ENCODE measurements at places on chromosomes 5 and 9. TPM values are rescaled to one million over a fixed set of nuclear protein-coding genes. Genes with fewer than 3 reads are reported as not detected.
A peak's percentile ranks its signal among the peaks of the same experiment; 100 is the strongest.

The GDA gene
- total RNA-seq = not detected

The PRUNE2 gene
- total RNA-seq = 0.50 TPM

The PTPRD gene
- total RNA-seq = not detected

The KDM4C gene
- total RNA-seq = 36.4 TPM

GRCh38 chr5:64688965-64689364, 1.3 kb upstream of the SHISAL2B start:
- no peak for DNase-seq
- no peak overlapping the region for H3K27ac ChIP-seq
- H3K36me3 ChIP-seq = no peaks in the 10 kb centered on the region
- H3K4me3 ChIP-seq = no peak overlapping the region

GRCh38 chr5:93421987-93422401, 159.0 kb downstream of the NR2F1-AS1 start:
- H3K27me3 ChIP-seq = no peaks in the 10 kb centered on the region
- no peak overlapping the region for H3K4me3 ChIP-seq
- no peaks in the 10 kb centered on the region for H3K36me3 ChIP-seq
- DNase-seq = no peak
- H3K27ac ChIP-seq = no peak overlapping the region

The ARID3C gene
- 0.14 TPM for total RNA-seq

The ARHGEF39 gene
- total RNA-seq = 10.8 TPM

GRCh38 chr9:137358126-137358525, 56.1 kb upstream of the NRARP start:
- no peaks in the 10 kb centered on the region for H3K27me3 ChIP-seq
- H3K27ac ChIP-seq = no peak overlapping the region
- DNase-seq = no peak
- H3K36me3 ChIP-seq = no peaks in the 10 kb centered on the region
- no peaks in the 10 kb centered on the region for H3K4me1 ChIP-seq

GRCh38 chr9:107971241-107971640, 481.7 kb upstream of the KLF4 start:
- no peak overlapping the region for H3K27ac ChIP-seq
- no peaks in the 10 kb centered on the region for H3K36me3 ChIP-seq
- no peaks in the 10 kb centered on the region for H3K27me3 ChIP-seq
- no peaks in the 10 kb centered on the region for H3K4me1 ChIP-seq
- H3K4me3 ChIP-seq = no peak overlapping the region

The OSMR gene
- total RNA-seq = not detected

DNA sequence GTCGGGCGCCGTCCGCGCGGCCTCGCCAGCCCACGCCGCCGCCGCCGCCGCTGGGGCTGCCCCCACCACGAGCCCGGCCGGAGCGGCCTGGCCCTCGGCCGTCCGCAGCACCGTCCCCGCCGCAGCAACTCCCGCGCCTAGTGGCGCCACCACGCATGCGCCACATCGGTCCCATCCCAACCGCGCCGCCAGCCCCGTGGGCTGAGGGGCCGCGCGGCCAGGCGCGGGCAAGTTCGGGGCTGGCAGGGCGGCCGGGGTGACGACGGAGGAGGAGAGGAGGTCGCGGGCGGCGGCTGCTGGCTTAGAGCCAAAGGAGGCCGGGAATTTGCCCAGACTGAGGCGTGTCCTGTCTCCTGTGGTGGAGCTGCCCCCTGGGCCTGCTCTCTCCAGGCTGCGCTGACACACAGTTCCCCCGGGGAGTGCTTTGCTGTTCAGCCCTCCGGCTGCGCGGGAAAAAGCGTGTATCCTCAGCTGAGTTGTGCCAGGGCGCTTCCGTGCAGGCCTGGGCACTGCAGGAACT, at the start of gene TUSC1:
Gene TUSC1 (minus strand): TSS at position 298 of the 520 bp plus-strand sequence. CDS start 132 bp downstream, at position 166.
- H3K27me3 ChIP-seq = peaks cover 9% of the 10 kb centered on the region
- no peaks in the 10 kb centered on the region for H3K36me3 ChIP-seq
- peak; percentile 61 for DNase-seq
- peak within 1 kb of the TSS; percentile 52 for H3K4me3 ChIP-seq
- H3K4me1 ChIP-seq = no peaks in the 10 kb centered on the region

The MYMK gene
- total RNA-seq = not detected

DNA sequence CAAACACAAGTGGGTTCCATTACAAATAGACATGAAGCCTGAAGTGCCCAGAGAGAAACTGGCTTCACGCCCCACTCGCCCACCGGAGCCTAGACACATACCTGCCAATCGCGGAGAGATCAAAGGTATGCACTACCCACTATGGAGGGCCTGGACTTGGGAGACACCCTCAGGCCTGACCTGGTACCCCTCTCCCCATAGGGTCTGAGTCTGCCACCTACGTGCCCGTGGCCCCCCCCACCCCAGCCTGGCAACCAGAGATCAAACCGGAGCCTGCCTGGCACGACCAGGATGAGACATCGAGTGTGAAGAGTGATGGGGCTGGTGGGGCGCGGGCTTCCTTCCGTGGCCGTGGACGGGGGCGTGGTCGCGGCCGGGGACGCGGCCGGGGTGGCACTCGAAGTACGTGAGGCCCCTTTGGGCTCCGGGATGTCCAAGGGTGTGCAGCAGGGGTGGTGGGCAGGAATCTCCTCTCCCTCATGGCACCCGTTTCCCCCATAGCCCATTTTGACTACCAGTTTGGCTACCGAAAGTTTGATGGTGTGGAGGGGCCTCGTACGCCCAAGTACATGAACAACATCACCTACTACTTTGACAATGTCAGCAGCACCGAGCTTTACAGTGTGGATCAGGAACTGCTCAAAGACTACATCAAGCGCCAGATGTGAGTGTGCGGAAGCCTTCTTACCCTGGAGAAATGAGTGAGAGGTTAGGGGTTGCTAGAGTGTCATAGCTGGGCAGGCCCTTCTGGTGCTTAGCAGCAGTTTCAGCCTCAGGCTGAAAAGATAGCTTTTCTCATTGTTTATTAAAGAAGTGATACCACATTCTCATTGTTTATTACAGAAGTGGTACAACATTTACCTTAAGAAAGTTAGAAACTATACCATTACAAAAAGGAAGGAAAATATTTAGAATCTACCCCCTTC, 38.7 kb downstream of the LARP1 start:
- no peaks in the 10 kb centered on the region for H3K27me3 ChIP-seq
- no peak for DNase-seq
- H3K4me3 ChIP-seq = no peak overlapping the region
- H3K4me1 ChIP-seq = peaks cover 3% of the 10 kb centered on the region

The PCDHGA5 gene
- total RNA-seq = 0.19 TPM

DNA sequence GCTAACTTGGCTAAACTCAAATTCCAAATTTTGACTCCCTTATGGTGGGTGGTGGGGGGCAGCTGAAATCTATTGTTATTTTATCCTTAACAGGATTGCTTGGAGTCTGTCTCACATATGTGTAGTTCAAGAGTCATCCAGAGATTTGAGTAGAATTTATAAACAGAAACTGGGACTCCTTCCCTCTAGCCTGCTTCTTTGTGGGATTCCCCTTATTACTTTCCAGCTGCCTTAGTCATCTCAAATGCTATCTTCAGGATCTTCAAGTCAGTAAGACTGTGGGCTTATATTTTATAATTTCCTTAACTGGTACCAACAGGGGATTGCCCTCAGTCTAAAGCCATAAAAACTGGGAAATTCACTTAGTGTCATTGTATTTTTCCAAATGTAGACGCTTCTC, 55.5 kb downstream of the NNT start:
- H3K36me3 ChIP-seq = peaks cover 57% of the 10 kb centered on the region
- no peaks in the 10 kb centered on the region for H3K27me3 ChIP-seq
- H3K4me1 ChIP-seq = peaks cover 2% of the 10 kb centered on the region
- no peak for DNase-seq

DNA sequence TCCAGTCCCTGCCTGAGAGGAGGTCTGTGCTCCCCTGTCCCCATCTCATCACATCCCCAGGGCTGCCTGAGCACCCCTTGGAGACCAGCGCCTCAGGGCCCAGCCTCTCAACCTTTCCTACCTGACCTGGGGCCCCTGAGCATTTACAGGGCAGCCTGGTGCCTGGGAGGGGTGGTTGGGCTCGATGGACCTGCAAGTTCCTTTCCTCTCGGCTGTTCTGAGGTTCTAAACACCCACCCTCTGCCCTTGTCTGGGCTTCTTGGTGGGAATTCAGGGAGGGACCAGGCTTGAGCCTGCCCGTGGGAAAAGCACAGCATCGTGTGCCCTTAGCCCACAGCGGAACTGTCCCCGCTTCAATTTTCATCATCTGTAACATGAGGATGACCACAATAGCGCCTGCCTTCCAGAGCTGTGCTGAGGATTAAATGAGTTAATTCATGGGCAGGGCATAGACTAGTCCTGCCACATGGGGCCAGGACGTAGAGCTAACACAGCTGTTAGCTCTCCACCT, 91.0 kb upstream of the SH3PXD2B start:
- no peaks in the 10 kb centered on the region for H3K27me3 ChIP-seq
- no peak overlapping the region for H3K4me3 ChIP-seq
- DNase-seq = no peak
- no peaks in the 10 kb centered on the region for H3K36me3 ChIP-seq
- no peaks in the 10 kb centered on the region for H3K4me1 ChIP-seq

DNA sequence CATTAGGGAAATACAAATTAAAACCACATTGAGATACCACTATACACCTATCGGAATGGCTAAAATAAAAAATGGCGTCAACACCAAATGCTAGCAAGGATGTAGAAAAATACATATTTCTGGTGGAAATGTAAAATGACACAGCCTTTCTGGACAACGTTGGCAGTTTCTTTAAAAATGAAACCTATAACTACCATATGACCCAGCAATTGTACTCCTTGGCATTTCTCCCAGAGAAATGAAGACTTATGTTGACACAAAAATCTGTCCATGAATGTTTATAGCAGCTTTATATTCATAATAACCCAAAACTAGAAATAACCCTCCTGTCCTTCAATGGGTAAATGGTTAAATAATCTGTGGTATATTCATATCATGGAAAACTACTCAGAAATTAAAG, 188.7 kb upstream of the RAD23B start:
- H3K27me3 ChIP-seq = no peaks in the 10 kb centered on the region
- H3K27ac ChIP-seq = no peak overlapping the region
- H3K36me3 ChIP-seq = no peaks in the 10 kb centered on the region

- no peak overlapping the region for H3K27ac ChIP-seq
- H3K27me3 ChIP-seq = no peaks in the 10 kb centered on the region
- H3K4me1 ChIP-seq = no peaks in the 10 kb centered on the region
- no peak for DNase-seq
- no peaks in the 10 kb centered on the region for H3K36me3 ChIP-seq
Measured at GRCh38 chr5:163889369-163889768, 383.9 kb downstream of the MAT2B start.

- H3K27me3 ChIP-seq = peaks cover 3% of the 10 kb centered on the region
- DNase-seq = no peak
- H3K27ac ChIP-seq = peak overlapping the region; percentile 92
- peaks cover 35% of the 10 kb centered on the region for H3K4me1 ChIP-seq
Measured at GRCh38 chr9:132078699-132079356, 839 bp downstream of the MED27 start.

The WDR38 gene
- not detected for total RNA-seq

The SPATA31A3 gene
- total RNA-seq = not detected

The TMED7 gene
- total RNA-seq = 41.9 TPM

DNA sequence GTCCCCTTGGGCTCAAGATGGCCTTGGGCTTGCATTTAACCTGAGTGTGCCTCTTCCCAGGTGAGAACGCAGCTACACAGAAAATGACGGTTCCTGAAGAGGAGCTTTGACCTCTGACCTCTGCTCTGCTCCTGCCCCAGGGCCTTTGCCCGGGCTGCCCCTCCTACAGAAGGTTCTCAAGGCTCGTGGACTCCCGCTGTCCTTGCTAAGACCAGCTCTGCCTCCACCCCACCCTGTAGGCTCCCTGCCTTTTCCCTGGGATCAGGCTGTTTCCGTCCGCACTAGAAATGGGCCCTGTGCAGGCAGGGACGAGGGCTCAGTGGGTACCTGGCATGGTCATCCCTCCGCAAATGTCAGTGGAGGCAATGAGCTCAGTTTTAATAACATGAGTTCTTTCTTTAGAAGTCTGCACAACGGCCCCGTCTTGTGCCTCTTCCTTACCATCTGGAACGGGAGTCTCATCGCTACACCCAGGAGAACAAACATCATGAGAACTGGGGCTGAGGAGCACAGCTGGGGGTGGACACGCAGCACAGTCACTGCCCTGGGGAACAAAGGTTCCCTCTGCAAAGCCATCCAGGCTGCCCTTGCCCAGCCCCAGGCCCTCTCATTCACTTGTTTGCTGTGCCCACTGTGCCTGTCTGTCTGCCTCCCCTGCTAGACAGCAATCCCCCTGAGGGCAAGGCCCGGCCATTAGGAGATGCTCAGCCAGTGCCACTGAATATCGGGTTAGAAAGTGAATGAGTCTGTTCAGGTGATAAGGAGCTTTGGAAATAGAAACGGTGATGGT, 26.7 kb upstream of the LPCAT1 start:
- H3K4me1 ChIP-seq = peaks cover under 1% of the 10 kb centered on the region

DNA sequence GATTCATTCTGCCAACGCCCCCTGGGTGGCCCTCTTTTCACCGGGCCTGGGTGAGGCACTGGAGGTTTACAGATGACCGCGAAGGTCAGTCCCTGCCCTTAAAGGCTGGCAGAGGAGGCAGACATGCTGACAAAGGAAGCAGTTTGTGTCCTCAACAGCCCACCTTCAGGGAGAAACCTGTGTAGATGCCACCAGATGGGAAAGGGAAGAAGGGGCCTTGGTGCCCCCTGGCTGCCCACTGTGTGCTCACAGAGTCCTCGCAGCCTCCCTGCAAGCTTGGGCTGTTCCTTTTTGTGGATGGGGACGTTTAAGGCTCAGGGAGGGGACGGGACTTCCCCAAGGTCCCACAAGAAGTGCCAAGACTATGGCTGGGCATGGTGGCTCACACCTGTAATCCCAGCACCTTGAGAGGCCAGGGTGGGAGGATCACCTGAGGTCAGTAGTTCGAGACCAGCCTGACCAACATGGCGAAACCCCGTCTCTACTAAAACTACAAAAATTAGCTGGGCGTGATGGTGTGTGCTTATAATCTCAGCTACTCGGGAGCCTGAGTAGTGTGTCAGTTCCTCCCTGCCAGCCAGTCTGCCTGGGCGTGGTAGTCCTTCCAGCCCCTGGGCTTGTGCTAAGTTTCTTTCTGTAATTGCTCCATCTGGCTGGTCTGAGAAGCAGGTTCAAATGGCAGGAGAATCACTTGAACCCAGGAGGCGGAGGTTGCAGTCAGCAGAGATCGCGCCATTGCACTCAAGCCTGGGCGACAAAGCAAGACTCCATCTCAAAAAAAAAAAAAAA, 36.2 kb downstream of the NEK6 start:
- no peak for DNase-seq
- H3K4me3 ChIP-seq = no peak overlapping the region
- peaks cover 5% of the 10 kb centered on the region for H3K27me3 ChIP-seq
- no peak overlapping the region for H3K27ac ChIP-seq
- H3K4me1 ChIP-seq = peaks cover 25% of the 10 kb centered on the region

DNA sequence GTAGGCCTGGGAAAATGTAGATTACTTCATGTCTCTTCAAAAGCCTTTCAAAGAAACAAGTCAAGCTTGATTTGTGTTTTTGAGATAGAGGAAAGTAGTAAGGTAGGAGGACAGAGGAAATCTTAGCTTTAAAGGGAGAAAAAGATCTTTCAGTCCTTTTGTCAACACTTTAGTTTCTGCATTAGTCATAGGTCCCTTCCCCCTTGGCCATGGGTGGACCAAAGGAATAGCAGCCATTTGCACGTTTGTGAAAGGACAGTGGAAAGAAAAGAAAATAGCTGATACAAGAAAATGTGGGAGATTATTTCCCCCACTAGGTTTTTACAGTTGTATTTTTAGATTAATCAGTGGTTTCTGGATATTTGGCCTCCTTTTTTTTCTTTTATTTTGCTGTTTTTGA, 121.9 kb upstream of the GRHPR start:
- H3K27me3 ChIP-seq = no peaks in the 10 kb centered on the region
- DNase-seq = no peak
- peak overlapping the region; percentile 64 for H3K27ac ChIP-seq
- peaks cover 34% of the 10 kb centered on the region for H3K36me3 ChIP-seq
- H3K4me1 ChIP-seq = peaks cover 50% of the 10 kb centered on the region

GRCh38 chr9:116055536-116055935, 98.1 kb upstream of the PAPPA start:
- no peaks in the 10 kb centered on the region for H3K4me1 ChIP-seq
- no peak for DNase-seq
- no peak overlapping the region for H3K27ac ChIP-seq
- no peaks in the 10 kb centered on the region for H3K36me3 ChIP-seq

Data from activated CD4-positive, alpha-beta T cell treated with anti-CD3 and anti-CD28 coated beads, Interleukin-2, amount 10 ng/mL, durations not matched to agents 24 days and 14 days (primary cell).